ENCODE measurements at places on chromosomes 11 and 22.

DNA sequence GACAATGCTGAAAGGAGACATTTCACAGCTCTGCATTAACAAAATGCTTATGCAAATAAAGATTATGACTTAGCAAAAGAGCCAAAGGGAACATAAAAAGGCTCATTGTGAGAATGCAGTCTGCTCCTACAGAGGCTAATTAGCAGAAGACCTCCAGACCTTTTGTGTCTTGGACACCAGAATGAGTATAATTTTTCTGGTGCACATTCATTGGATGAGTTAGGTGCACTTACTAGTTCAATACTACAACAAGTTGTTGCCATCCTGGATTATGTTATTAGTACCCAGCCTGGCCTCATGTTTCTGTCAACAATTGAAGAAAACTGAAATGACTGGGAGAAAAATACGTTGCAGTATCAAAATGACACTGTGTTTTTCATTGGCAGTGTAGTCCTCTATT is 613.2 kb upstream of the CHORDC1 start:
- no peak for DNase-seq

GRCh38 chr11:110467556-110467955 is 37.8 kb downstream of the FDX1 start:
- no peak for DNase-seq

- DNase-seq: no peak
Measured at GRCh38 chr11:125332821-125333220, 163.2 kb downstream of the FEZ1 start.

- no peak for DNase-seq
Measured at GRCh38 chr11:109347304-109347703, 74.7 kb upstream of the C11orf87 start.

DNA sequence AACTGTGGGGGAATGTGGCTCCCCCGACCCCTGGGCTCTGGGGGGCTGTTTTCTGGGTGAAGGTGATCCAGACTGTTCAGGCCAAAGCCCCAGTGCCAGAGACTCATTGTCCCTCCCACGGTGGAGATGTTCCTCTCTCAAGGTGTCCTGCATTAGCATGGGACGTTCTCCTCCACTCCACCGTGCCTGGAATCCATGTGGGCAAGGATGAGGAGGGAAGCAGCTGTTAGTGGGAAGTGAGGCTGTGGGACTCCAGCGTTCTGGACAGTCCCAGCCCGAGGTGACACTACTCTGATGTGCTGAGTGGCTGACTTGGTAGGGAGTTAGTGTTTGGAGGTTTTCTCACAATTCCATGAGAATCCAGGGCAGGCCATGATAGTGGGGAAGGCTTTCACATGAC is 31.4 kb upstream of the CLDN5 start:
- no peak for DNase-seq

GRCh38 chr11:68880851-68881250 is 22.8 kb downstream of the MRPL21 start:
- no peak for DNase-seq

DNA sequence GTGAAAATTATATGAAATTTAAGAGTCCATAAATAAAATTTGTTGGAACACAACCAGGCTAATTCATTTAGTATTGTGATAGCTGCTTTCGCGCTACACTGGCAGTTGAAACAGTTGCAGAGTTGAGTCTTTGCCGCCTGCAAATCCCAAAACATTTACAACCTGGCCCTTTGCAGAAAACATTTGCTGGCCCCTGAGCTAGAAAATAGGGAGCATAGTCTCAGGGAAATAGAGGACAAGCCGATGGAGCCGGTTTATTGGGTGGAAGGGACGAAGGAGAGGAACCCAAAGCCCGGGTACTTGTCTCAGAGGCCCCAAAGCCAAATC is 527 bp upstream of the SAC3D1 start:
- no peak for DNase-seq

DNA sequence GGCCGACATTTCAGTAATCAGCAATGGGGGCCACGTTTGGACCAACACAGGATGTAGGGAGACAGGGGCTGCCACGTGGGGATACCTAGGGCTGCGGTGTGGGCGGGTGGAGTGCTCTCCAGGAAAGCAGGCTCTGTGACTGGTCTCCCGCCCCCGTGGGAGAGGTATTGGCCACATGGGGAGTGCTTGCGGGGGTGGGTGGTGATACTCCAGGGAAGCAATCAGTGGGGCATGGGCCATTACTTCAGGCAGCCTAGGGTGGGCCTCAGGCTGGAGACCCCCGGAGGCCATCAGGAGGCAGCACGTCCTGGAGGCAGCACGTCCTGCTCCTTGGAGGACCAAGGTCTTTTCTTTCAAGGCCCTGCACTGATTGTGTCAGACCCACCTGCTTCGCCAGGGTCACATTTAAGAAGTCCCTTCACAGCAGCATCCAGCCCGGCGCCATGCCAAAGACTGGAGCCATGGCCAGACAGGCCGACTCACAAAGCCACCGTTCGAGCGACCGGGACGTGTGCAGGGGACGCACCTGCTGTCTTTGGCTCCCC is 3.0 kb upstream of the MUC2 start:
- no peak for DNase-seq
